Stimulated activated CD4-positive, alpha-beta T cell treated with anti-CD3 and anti-CD28 coated beads, Interleukin-4, amount 100 ng/mL, for 1 hour (primary cell): ENCODE measurements at places on chromosomes 7 and 10.

GRCh38 chr7:64630496-64630895, 35.4 kb upstream of the ZNF107 start:
- DNase-seq, result no peak

GRCh38 chr10:35063837-35064454, 26.2 kb downstream of the CUL2 start:
- no peak for DNase-seq

- no peak for DNase-seq
Observed at GRCh38 chr10:271201-271600, 135.9 kb downstream of the ZMYND11 start.

GRCh38 chr7:41738806-41739205, 35.9 kb upstream of the INHBA start:
- no peak for DNase-seq

DNA sequence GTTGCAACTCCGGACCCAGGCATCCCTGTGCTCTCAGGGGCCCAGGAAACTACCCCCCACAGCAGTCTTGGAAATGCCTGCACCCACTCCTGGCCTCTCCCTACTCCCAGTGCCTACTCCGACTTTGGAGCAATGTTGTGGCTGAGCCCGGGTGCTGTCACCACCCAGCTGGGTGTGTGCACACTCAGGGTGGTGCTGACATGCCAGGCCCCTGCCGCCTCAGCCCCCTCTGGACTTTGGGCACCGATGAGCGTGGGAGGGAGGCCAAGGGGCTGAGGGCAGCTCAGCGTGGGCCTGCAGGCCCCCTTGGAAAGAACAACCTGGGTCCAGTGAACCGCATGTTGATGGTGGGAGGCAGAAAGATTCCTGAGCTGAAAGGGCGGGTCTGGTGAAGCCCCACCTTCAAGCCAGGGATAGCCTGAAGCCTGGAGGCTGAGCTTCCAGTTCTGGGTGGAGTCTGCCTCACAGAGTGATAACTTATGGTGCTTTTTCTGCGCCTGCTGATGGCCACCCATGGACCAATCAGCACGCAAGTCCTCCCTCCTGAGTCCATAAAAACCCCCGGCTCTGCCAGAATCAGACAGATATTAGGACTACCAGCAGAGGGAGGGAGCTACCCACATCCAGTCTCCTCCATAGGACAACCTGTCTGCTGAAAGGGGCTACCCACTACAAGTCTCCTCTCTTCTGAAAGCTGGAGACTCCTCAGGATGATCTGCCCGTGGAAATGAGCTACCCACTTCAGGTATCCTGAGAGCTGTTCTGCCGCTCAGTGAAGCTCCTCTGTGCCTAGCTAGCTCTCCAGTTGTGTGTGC, 380.4 kb upstream of the SORCS1 start:
- no peak for DNase-seq

- peak; percentile 64 for DNase-seq
Observed at GRCh38 chr10:31101123-31101522, 69.5 kb upstream of the ZNF438 start.

DNA sequence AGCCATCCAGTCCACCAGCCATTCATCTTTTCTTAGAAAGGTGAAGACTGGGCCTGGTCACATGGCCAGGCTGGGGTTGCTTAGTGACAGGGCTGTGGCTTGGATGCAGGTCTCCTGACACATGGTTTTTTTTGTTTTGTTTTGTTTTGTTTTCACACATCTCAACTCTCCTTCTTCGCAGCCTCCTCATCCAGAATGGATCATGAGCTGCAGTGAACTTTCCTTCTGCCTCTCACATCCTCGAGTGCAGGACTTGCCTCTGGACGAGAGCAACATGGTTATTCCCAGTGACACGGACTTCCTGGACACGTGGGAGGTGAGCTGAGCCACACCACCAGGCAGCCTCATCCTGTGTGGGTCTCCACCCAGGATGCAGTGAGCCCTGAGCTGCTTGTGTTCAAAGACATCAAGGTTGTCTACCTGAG, 9.5 kb downstream of the AKR1E2 start:
- no peak for DNase-seq

DNA sequence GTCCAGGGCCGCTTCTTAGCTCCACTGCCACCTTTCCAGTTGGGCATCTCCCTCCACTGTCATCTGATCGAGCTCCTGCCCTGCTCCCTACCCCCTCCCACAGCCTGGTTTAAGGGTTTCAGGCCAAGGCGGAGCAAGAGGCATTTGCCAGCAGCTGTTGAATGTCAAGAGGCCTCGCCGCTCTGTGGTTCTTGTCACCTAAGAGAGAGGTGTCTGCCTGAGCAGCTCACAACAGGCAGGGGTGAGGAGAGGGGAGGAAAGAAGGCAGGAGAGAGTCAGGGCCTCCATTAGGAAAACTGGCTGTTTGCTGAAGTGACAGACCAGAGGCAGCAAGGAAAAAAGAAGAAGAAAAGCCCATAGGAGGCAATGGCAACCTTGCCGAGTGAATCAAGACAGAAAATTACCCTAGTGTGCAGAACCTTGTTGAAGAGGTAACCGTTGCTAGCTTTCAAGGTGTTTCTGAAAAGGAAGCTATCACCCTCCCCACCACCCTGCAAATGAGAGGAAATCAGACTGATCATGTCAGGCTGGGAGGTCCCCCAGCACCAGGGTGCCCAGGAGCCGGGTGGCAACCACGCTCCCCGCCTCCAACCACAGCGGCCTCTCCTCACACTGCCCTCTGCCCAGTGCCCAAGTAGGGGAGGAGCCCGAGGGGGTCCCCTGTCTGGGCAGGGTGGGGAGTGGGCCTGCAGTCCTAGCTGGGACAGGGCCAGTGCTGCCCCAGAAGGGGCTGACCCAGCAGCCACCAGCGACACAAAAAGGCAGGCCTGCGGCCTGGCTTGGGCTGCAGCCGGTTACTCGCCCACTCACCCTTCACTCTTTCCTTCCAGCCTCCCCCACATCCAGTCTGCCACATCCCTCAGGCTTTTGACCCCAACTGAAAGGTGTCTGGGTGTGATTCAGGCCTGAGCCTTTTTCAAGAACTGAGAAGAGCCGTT, 7.1 kb downstream of the GATA3 start:
- peak; percentile 41 for DNase-seq

GRCh38 chr7:139571190-139571589, 47.7 kb downstream of the CLEC2L start:
- DNase-seq, result no peak

DNA sequence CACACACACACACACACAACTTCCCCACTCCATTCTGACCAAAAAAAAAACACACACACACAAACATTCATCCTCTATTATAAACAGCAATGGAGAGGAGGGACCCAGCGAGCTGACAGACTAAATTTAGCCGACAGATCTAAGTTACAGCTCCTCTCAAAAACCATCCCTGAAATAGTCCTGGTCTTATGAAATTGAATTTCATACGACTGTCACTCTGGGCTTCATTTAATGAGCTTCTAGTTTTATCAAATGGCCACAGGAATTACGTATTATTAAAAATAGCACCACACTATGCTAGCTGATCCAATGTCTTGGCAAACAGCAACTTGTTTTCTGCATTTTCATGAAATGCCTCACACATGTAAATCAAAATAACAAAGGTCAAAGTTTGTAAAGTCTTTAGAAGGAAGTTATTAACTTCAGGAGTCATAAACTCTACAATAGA, 131.3 kb upstream of the ASAH2 start:
- DNase-seq, result no peak

DNA sequence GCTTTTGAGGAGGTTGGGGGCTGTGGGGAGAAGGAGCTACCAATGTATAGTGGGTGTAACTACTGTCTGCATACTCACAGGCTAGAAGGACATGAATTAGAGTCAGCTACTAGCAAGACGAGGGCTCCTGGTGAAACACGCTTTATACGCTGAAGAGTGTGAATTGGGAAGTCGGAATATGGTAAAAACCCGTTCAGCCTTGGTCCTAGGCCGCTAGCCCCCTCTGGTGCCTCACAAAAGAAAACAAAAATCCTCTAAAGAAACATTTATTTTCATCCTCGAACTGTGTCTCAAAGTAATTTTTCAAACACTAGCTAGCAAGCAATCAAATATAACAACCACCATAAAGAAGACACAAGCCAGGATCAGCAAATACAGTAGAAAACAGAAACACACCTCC, 338.1 kb upstream of the SEMA3C start:
- no peak for DNase-seq

DNA sequence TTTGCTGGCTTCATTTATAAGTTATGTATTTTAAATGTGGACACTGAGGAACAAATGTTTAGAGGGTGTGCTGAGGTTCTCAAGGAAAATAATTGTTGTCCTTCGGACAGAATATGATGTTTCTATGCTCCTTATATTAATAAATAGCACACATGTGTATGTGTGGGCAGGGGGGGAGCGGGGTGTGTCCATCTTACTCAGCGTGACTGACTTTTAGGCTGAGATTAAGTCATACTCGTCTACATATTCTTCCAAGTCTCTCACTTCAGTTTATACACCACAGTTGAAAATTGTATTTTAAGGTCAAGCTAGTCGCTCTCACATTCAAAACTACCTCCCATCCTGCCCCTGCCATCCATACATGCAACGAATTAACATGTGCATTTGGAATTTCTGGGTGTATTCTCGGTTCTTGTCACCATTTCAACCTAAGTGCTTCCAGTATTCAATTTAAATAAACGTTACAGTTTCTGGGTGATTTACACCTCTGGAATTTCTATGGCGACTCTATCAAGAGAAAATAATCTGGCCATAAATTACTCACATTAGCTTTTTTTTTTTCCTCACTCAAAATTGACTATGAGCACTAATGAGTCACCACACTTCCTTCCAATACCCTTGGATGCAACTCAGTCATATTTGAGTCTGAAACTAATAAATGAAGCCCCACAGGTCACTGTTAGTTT, 3.3 kb downstream of the PCDH15 start:
- DNase-seq, result no peak

- no peak for DNase-seq
Observed at GRCh38 chr7:17009007-17009719, 127.4 kb upstream of the AGR3 start.

DNA sequence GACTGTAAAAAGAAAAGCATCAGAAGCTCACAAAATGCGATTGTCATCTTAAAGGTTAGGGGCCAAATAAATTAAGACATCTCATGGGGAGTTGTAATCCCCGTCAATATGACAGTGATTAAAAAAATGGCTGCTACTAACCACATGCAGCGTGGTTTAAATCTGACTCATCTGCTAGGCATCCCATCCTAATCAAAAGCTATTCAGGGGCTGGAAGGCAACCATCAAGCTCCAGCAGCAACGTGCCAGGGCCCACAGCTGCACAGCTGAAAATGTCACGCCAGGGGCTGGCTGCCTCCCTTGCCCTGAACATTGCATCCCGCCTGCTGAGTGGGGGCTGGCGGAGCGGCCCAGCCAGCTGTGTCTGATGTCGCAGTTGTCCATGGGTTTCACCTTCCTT, 66.3 kb upstream of the FRMD4A start:
- DNase-seq, result no peak

DNA sequence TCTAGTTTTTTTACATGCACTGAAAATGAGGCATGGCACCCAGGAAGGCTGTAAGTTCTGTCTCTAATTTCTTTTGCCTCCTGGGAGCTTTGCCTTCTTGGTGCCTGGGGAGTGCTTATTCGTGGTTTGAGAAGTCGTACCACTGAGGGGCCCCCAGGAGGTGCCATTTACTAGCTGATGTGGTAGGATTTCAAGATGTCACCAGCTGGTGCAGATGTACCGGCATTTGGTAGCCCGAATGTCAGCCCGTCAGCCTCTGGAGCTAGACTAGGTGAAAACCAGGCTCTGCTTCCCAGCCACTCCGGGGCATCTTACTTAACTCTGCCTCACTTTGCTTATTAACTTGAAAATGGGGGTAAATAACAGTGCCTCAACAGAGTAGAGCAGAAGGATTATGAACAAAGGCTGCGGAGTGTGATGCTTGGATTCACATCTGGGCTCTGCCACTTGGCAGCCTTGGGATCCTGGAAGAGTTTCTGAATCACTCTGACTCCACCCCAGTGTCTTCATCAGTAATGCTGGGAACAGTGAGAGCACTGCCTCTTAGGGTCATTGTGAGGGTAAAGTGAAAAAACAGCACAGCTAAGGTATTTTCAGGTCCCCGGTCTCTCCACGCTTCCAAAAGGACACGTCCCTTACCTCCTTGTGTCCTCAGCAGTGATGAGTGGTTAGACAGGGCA, 31.4 kb upstream of the BTBD16 start:
- DNase-seq, result no peak

DNA sequence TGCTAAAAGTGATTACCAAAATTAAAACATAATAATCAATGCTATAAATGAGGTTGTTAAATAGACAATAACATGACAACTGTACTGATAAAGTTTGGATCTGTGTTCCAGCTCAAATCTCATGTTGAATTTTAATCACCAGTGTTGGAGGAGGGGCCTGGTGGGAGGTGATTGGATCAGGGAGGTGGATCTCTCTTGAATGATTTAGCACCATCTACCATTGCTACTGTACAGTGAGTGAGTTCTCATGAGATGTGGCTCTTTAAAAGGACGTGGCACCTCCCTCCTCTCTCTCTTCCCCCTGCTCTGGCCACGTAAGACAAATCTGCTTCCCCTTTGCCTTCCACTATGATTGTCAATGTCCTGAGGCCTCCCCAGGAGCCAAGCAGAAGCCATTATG, 77.5 kb downstream of the HTR5A start:
- DNase-seq, result no peak

- DNase-seq, result no peak
Observed at GRCh38 chr7:94173436-94173835, 169.3 kb upstream of the BET1 start.
